Stimulated activated CD4-positive, alpha-beta T cell treated with anti-CD3 and anti-CD28 coated beads, Interleukin-1b, Interleukin-23, amount 100 ng/mL, for 1 hour (primary cell): ENCODE measurements at places on chromosomes 5 and 9.

- no peak for DNase-seq
Observed at GRCh38 chr9:133346021-133346785, 1.7 kb downstream of the MED22 start.

DNA sequence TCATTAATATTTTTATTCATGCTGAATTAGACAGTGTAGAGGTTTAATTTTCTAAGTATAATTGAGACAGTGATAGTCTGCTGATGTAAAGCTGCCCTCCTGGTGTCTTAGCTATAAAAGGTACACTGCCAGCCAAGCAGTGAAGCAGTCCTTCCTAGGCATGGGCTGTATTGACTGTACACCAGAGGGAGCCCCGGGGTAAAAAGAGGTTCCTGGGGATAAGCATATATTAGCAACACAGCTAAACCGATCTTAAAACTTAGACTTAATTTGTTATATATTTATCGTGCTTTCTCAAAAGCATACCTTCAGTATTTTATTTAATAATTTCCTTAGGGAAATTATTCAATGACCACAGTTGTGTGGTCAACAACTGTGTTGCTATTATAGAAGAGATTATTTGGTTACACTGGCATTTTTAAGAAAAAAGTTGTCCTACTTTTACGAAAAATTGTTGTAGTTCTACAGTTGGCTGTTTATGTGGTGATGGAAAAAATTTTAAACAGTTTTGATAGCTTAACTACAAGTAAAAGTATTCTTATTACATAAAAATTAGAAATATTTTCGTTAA is 68.8 kb downstream of the ELL2 start:
- no peak for DNase-seq

GRCh38 chr9:92663951-92664350 is 6.0 kb downstream of the IPPK start:
- no peak for DNase-seq

GRCh38 chr5:79831381-79832309 is 142.0 kb downstream of the CMYA5 start:
- DNase-seq: no peak

GRCh38 chr5:42640835-42641234 is 115.8 kb upstream of the CCDC152 start:
- DNase-seq: no peak

- no peak for DNase-seq
Observed at GRCh38 chr9:16575142-16575985, 295.1 kb downstream of the BNC2 start.

- no peak for DNase-seq
Observed at GRCh38 chr5:19565466-19565865, 422.5 kb downstream of the CDH18 start.

GRCh38 chr9:86036555-86036954 is 62.8 kb downstream of the GOLM1 start:
- no peak for DNase-seq

- DNase-seq: no peak
Observed at GRCh38 chr5:167814828-167815227, 476.6 kb upstream of the WWC1 start.

DNA sequence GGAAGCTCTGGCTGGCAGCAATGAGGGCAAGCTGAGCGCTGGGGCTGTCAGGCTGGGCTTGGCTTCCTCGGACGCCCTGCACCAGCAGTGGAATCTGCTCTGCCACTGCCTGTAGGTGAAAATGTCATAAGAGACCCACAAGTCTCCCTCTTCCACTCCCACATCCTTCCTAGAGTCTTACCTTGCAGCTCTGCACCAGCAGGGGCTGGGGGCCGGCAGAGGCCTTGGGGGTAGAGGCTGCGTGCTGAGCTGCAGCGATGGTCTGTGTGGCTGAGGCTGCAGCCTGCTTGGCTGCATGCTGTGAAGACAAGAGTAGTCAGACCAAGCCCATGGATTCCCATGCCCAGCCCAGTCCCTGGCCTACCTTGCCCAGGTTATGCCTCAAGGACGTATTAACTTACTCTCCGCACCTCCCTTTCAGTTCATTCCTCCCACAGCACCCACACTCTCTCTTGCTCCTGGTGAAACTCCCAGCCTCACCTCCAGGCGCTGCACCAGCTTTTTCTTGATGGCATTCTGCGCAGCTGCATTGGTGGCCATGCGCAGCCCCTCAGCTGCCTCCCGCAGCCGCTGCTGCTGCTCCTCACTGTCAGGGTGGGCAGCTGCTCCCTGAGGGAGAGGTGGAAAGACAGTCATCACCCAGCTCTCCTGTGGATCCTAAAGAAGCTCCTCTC is 17.3 kb downstream of the TLN1 start:
- DNase-seq: no peak

DNA sequence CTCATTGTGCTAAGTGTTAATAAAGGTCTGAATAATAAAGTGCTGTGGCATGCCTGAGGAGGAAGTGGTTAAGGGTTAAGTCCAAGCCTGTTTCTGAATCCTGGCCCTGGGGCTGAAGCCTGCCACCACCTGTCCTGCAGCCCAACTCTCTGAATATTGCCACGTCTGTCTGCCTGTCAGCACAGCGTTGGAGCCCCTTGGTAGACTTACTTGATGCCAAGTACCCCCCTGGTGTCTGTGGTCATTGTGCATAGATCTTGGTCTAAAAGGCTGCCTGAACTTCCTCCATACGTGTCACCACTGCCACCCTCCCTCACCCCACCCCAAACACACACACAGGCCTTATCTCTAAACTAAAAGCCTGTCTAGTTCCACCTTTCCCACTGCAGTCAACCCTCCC is 35.4 kb upstream of the SLC2A8 start:
- no peak for DNase-seq

DNA sequence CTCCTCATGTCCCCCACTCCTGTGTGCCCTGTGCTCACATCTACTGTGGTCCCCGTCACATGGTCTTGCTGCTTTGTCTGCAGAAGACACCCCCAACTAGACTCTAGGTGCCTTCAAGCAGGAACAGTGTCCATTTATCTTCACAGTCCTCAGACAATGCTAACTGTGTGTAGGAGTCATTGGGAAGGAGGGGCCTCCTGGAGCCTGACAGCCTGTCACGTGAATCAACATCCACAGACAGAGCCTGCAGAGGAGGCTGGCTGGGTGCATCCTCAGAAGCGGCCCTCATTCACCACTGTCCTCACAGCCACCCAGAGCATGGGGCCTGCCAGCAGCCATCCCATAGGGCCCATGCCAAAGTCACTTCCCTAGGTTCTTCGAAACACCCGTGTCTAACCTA is 98.7 kb downstream of the MED10 start:
- DNase-seq: no peak

GRCh38 chr5:167819406-167819805 is 472.0 kb upstream of the WWC1 start:
- no peak for DNase-seq

GRCh38 chr5:15711892-15712291 is 211.9 kb downstream of the FBXL7 start:
- no peak for DNase-seq

DNA sequence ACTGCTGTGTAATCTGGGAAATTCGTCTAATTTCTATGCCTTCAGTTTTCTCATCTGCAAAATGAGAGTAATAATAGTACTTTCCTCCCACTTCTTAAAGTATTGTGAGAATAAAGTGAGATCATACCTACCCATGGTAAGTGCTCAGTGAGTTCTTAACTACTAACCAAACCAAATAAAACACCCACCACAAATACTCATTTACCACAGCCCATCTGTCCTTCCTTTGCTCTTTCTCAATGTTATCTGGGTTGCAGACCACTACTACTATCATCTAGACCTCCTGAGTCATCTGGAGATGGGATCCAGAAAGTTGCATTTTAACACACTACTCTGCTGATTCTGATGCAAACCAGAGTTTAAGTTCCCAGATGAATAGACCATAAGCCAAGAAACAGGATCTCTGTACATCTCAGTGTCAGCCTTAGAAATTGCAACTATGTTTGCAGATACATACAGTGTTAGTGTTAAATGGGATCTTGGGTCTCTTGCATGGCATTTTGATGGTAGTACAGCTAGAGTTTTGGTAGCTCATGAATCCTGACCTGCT is 105.4 kb upstream of the ATP10B start:
- no peak for DNase-seq

DNA sequence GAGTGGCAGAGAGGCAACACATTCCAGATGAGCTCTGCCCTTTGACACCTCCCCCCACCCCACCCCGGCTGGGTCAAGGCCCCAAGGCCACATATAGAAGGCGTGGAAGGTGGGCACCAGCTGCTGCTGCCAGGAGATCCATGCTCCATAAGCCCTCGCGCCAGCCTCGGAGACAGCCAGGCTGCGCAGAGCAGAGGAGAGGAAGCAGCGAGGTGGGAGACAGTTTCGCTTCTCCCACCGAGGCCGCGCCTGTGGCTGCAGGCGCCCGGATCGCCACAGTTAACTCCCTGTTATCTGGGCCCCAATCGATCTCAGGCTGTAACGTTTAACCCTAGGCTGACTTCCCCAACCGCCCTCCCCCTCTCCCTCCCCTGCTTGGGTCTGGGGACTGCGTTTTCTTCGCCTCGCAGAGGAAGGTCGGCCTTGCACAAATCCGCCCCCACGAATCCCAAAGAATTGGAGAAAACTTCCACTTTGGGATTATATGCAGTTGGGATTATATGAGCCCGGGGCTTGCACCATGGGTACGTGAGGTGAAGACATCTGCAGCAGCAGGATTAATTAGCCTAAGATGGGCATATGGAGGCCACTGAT is 1.1 kb upstream of the CXXC5 start:
- no peak for DNase-seq

- DNase-seq: no peak
Observed at GRCh38 chr9:75962013-75962661, 71.7 kb downstream of the PCSK5 start.

GRCh38 chr5:125148706-125149105 is 402.3 kb upstream of the ZNF608 start:
- no peak for DNase-seq

- DNase-seq: no peak
Observed at GRCh38 chr5:180563994-180564393, 27.3 kb downstream of the SCGB3A1 start.

DNA sequence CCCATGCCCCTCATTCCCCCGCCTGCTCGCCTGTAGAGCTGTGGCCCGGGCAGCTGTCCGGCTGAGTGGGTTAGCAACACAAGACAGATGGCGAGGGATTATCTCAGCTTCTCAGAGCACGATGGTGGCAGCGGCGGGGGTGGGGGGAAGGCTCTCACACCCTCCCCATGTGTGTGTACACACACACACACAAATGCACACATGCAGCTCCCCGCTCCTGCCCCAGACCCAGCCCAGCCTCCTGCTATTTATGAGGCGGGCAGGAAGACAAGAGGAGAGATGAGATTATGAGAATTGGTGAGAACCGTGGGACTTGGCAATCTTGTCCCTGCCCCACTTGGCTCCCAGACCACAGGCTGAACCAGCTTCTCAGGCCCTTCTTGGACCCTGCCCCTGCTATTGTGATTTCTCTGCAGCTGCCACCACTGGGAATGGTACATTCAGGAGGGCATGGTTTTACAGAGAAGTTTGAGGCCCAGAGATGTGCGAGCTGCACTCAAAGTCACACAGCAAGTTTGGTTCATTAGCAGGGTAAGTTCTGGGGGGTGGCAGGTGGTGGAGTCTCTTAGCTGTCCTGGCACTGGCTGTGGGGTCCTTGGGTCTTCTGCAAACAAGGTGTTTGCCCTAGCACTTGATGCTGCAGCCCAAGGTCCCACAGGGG is 51.0 kb upstream of the PSD2 start:
- no peak for DNase-seq

DNA sequence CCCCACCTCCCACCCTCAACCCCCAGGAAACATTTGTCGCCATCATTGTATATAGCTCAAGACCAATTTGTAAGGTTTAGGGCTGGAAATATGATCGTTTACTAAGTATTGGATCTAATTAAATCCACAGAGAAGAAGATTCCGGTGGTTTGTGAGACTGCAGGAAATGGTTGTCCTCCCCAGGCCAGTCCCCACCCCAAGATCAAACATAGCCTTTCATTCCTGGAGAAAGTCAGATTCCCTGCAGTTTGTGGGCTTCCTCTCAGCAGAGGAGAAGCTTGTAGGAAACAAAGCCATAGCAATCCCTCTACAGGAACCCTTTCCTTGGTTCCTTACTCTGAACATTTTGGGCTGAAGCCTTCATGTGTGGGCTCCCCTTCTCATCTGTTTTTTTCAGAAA is 79.2 kb upstream of the TBCA start:
- no peak for DNase-seq

GRCh38 chr5:154193283-154193682 is 2.8 kb downstream of the GALNT10 start:
- DNase-seq: no peak

GRCh38 chr5:146451411-146451810 is 4.3 kb downstream of the TCERG1 start:
- no peak for DNase-seq

DNA sequence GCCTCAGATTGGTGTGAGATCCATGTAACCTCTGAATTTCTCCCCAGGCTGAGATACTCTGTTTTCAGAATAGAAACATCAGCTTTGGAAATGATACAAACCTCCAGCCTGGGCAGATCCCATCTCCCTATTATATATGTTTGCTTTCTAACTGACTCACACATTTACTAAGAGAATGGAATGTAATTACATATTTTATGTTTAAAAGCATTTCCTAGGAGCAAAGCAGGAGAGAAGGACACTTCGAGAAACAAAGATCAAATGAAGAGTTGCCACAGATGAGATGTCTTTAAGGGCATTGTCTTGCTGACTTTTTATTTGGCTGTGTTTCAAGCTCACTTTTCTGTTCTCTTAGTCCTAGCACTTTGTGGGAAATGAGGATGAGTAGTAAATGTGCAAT is 96.3 kb downstream of the CDH18 start:
- DNase-seq: no peak

DNA sequence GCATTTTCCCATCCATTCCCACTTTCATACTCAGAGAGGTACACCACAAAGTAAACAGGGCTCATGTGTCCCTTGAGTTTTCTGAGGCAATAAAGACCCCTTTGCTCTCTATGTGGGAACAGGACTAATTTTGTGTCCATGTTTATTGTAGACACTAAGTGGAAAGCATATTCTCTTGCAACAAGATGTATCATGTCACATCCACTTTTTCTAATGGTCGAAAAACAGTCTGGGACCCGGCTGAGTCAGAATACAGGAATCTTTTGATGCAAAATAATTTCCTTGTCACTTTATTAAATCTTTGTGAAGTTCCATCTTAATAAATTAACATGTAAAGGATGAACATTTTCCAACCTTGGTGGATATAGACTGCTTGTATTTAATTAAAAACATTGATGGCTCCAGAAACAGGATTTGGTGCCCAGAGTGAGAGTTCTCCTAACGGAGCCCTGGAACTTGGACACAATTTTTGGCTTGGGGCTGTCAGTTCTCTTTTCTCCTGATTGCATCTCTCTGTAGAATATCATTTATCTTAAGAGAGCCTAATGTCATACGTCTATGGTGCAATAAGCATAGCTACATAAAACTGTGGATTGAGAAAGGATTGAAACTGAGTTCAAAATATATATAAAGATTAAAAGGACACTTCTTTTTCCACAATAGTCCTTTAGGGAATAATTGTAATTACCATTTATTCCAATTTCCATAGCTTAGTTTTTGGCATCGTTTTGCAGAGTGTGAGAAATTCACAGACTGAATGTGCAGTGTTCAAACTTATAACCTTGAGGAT is 1116.7 kb upstream of the SEMA6A start:
- no peak for DNase-seq

DNA sequence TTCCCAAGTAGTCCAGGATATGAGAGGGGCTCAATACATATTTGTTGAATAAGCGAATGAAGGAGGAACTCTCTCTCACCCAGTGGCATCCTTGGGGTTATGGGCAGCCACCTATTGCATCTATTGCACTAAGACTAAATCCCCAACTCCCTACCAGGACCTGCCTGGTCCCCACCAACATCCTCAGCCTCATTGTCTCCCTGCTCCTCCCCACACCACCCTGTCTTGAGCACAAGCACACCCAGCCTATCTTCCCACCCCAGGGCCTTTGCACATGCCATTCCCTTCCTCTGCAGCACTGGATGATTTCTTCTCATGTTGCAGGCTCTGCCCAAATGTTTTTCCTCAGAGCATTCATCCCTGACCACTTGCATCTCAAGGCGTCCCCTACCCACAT is 133.8 kb downstream of the BARX1 start:
- DNase-seq: no peak
